ENCODE measurements at places on chromosomes 12 and 14.

GRCh38 chr12:60819794-60820193 lies 1224.0 kb downstream of the SLC16A7 start:
- no peak for DNase-seq

- DNase-seq = no peak
Observed at GRCh38 chr12:42666671-42667243, 77.2 kb upstream of the PRICKLE1 start.

DNA sequence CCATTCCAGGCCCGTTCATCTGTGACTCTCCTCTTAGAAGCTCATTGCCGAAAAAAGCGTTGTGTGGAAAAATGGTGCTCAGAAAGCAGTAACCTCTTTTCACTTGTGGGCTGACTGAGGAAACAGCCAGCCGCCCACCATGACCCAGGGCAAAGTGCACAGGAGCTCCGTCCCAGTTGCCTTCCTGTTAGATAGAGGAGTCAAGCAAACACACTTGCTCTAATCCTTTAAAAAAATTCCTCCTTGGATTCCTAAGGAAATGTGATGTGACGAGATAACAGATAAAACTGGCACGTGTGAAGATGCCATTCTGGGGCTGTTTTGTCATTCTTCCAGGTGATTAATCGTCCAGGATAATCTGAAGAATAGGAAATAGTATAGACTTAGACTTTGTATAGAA lies 396.8 kb upstream of the DDHD1 start:
- DNase-seq = no peak

- no peak for DNase-seq
Observed at GRCh38 chr12:102917026-102917787, at the start of gene PAH. Gene PAH, minus strand, starts transcription at chr12:102917244. Its CDS starts 114 bp downstream, at chr12:102917130.

DNA sequence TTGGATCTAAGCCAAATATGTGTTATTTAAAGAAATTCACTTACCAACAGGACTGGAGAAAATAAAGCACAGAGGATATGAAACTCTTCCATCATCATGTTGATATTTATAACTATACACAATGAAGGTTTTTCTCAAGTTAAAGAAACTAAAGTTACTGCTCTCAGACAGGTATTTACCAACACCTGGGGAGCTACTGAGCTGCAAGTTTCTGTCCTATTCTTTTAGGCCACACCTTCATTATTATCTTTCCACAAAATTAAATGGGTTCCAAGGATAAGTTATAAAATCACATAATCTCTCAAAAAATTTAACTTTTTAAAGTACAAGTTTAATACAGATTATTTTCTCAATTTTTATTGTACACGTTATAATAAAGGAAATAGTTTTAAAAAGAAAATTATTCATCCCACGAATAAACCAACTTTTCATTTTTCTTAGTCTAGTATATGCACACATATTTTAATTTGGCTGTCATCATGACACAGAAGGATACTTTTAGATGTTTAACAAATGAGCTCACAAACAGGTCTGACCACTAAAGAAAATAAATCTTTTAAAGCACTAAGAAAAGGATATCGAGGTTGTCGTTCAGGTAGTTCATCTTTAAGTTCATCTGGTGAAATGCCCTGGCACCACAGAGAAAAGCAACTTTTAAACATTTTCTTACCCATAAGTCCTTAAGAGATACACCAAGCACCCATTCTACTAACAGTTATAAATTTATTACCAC lies 7.8 kb downstream of the GMFB start:
- no peak for DNase-seq

GRCh38 chr12:123005081-123005626 lies 24.7 kb downstream of the ARL6IP4 start:
- DNase-seq = no peak

All from HFFc6 (cell line).